ENCODE measurements at places on chromosomes 11 and 22.

DNA sequence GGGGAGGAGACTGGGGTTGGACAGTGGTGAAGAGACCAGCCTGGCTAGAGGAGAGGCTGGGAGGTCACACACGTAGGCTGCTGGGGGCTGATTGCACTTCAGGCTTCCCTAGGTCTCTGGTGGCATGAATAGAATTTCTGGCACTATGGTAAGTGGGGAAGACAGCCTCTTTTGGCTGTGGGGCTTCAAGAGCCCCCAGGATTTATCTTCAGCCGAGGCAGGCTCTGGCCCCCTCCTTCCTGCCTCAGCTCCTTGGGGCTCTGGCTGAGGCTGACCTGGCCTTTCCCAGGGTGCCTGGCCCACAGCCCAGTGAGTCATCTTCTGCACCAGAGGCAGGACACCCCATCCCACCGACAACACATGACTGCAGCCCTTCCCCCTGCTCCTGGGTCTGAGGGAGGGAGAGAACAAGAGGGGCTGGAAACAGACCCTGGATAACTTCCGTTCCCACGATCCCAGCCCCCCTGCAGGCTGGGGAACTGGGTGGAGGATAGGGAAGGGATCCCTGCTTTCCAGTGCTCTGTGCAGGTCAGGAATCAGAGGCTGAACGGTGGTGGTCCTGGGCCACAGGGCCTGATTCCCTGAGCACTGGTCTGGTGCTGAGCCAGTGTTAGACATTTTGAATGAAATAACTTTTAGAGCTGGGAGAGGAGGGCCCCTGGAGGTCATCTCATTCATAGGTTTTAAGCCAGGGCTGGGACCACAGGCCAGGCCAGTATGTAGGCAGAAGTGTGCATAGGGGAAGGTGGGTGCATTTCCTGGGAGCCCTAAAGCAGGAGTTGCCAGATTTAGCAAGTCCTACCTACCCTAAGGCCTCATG lies 26.5 kb downstream of the ARHGEF17 start:
- no peak for DNase-seq

DNA sequence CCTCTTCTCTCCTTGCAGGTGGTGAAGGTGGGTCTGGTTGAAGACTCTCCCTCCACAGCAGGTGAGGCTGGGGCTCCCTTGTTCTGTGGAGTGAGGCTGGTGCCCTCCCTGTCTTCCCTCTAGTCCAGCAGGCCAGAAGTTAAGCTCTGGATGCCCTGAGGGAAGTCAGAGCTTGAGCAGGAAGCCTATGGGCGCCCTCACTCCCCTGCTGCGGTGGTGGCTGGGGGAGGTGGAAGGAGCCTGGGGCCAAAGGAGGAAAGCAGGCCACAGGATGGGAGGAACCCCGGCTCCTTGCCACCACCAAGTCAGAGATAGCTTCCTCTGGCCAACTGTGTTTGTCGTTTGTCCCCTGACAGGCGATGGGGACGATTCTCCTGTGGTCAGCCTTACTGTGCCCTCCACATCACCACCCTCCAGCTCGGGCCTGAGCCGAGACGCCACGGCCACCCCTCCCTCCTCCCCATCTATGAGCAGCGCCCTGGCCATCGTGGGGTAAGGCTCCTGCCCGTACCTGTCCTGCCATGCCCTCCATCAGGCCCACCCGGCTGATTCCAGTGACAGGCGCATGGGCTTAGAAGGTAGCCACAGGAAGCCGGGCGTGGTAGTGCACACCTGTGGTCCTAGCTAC lies 29.5 kb upstream of the RAB1B start:
- DNase-seq = no peak

DNA sequence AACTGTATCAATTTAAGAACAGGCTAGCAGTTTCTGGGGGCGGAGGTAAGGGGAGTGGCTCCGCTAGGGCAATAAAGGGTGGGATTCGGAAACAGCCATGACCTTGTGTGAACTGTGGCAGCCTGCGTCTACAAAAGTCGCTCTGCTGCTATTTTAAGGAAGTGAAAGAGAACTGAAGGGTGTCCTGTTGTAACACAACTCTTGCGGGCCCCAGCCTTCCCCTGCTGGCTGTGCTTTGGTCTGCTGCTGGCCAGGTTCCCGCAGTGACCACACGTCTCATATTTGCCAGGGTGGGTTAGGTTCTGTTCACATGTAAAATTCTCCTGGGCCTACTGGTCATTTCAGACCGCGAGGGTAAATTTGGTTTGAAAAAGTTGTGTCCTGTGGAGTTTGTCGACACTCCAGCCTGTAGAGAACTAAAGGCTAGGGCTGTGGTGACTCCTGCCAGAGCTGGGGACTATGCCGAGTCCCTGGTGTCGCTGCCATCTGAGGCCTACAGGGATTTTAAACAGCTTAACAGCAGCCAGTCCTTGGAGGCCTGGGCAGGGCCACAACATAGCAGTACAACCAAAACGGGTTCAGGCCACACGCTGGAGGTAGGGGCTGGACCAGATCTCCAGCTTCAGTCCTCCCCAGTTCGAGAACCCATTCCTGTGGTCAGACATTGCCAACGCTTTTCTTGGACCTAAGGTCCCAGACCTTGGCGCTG lies 1.1 kb upstream of the PPFIBP2 start:
- no peak for DNase-seq

DNA sequence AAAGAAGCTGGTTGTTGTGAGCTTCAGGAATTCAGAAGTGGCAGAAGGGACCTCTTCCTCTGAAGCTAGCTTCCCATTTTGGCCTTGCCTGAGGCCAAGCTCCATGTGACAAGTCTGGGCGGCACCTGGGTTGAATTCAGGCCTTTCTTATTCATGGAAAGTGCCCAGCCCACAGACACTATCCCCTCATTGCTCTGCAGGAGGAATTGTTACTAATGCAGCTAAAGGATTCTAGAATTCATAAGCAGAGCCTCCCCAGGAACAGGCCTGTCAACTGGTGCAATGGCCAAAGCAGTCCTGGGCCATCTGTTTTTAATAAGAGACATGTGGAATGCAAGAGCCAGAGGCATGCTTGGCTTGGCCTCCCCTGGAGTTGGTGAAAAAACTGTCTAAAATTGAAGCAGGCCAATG lies 71.4 kb downstream of the SLC1A2 start:
- DNase-seq = no peak

GRCh38 chr22:42380769-42381551 lies 51.2 kb downstream of the NFAM1 start:
- DNase-seq = no peak

- DNase-seq = no peak
Measured at GRCh38 chr11:116215471-116216113, 557.2 kb downstream of the BUD13 start.

DNA sequence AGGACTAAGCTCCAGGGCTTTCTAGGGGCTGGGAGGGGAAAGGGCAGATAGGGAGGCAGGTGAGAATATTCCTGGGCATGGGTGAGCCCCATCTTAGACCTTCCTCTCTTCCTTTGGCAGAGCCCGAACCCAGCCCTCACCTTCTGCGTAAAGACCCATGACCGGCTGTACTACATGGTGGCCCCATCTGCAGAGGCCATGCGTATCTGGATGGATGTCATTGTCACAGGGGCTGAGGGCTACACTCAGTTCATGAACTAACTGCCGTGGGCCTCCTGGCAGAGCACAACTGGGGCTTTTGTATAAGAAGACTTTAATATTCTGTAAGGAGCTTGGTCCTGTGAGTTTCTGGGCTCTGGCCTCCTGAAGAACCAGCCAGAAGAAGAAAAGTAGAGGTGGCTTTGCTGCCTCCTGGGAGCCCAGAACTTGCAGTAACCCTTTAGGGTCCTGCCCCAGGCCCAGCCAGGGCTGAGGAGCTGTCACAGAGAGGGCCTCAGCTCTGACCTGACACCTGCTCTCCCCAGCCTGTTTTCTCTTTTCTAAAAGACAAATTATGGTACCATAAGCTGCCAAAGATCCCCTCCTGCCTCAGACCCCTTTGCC lies 22.8 kb downstream of the TREH start:
- DNase-seq = no peak

- no peak for DNase-seq
Measured at GRCh38 chr11:123521001-123521400, 90.9 kb downstream of the GRAMD1B start.

- no peak for DNase-seq
Measured at GRCh38 chr11:102116453-102117205, 6.4 kb downstream of the YAP1 start.

DNA sequence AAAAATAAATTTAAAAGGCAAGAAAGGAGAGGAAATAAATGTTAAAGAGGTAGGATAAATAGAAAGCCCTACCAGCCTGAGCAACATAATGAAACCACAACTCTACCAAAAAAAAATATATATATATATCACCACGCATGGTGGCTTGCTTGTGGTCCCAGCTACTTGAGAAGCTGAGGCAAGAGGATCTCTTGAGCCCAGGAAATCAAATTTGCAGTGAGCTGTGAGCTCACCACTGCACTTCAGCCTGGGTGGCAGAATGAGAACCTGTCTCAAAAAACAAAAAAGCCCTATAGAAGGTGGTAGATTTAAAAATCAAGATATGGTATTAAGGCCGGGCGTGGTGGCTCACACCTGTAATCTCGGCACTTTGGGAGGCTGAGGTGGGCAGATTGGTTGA lies 10.5 kb downstream of the NUCB2 start:
- no peak for DNase-seq

GRCh38 chr11:110086892-110087309 lies 6.3 kb upstream of the ZC3H12C start:
- DNase-seq = no peak

DNA sequence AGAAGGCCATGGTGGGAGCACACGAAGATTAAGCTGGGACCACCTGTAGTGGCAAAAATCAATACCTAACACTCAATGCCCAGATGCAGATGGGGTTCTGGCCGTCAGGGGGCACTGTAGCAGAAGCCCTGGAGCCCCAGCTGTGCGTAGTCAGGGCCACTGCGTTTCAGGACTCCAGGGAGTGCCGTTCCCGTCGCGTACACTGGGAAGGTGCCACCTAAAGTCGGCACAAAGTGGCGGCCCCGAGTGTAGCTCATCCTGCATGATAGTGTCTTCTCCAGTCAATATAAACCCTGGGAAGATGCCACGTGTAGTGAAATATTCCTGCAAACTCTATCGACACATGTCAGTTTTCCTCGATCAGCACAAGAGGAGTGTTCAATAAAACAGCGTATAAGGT lies 123.8 kb upstream of the NTM start:
- no peak for DNase-seq

DNA sequence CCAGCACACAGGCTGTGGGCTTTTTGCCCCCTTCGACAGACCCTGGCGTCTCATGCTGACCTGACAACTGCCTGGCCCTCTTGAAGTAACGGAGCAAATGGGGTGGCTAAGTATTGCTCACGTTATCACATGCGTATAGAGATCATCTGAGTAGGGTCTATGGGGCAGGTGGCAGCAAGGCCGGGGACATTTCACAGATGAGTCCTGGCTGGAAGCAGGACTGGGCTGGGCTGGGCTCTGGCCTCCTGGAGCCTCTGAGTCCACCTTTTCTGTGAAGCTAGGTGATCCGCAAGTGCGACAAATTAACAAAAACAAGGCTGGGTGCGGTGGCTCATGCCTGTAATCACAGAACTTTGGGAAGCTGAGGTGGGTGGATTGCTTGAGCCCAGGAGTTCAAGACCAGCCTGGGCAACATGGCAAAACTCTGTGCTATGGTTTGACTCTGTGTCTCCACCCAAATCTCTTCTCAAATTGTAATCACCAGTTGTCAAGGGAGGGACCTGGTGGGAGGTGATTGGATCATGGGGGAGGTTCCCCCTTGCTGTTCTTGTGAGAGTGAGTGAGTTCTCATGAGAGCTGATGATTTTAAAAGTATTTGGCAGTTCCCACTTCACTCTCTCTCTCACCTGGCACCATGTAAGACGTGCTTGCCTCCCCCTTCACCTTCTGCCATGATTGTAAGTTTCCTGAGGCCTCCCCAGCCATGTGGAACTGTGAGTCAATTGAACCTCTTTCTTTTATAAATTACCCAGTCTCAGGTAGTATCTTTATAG lies 122.0 kb downstream of the MPPED1 start:
- DNase-seq = no peak

DNA sequence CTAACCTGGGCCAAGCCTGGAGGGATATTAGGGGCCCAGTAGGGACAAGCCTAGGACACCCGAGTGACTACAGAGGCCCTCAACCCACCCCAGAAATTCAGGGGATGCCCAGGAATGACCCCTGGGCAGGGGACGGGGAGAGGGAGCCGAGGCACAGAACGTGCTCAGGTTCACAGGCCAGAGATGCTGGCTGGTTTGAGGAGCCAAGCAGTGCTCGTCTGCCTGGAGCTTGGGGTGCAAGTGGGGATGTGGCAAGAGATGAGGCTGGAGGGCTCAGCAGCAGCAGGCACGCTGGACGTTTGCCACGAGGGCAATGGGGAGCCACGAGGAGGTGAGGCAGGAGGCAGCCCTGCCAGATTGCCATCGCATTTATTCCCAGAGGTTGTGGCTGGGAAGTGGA lies 34.0 kb upstream of the EMID1 start:
- DNase-seq = no peak

GRCh38 chr11:126512251-126512650 lies 156.8 kb downstream of the ST3GAL4 start:
- DNase-seq = no peak

DNA sequence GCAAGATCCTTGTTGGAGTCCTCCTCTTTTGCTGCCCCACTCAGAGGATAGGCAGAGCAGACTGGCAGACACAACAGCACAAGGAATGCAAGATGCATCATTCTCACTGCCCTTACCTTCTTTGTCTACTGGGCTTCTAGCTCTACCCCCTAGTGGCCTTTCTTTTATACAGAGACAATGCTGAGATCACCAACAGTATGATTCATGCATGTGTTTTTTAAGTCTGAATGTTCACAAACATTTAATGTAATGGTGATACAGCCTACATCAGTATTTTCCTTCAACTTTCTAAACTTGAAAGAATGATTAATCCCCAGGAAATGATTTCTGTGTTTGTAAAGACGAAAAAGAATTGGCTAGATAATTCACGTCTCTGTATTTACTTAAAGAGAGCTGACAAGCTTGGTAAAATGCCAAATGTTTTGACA lies at the start of gene MMP10:
Gene MMP10, minus strand, starts transcription at position 138 of the 428 bp plus-strand sequence. Its CDS starts 37 bp downstream, at position 101.
- DNase-seq = no peak

GRCh38 chr22:29689206-29689879 lies 30.5 kb upstream of the CABP7 start:
- no peak for DNase-seq

- DNase-seq = no peak
Measured at GRCh38 chr22:36274531-36274930, 21.6 kb downstream of the APOL1 start.

DNA sequence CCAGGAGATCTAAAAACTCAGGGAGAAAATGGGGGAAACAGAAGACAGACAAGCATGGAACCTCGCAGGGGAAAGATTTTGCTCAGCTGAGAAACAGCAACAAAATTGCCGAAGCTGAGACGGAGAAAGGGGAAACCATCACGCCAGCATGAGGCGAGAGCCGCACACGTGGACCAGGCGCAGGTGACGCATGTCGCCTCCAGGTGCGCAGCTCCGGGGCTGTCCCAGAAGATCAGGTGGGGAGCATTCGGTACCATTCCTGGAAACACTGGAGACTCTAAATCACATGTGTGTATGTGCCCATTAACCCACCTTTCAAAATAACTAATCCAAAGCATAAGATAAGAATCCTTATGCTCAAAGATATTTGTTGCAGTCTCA lies 121.7 kb downstream of the BRD1 start:
- no peak for DNase-seq

GRCh38 chr11:4839851-4840549 lies 9.0 kb downstream of the OR51S1 start:
- DNase-seq = no peak
